ENCODE measurements at places on chromosomes 1 and 21.

- DNase-seq = no peak
These were observed 34.7 kb upstream of the TMEM125 start for GRCh38 chr1:43235040-43235439.

GRCh38 chr1:238153253-238153652 lies 262.5 kb upstream of the ZP4 start:
- DNase-seq = no peak

- no peak for DNase-seq
These were observed 3.5 kb downstream of the C1orf159 start for GRCh38 chr1:1112237-1112985.

- DNase-seq = no peak
These were observed 64.4 kb upstream of the FAM20B start for GRCh38 chr1:178961331-178961730.

GRCh38 chr1:226404063-226404903 lies 3.6 kb downstream of the PARP1 start:
- DNase-seq = no peak

DNA sequence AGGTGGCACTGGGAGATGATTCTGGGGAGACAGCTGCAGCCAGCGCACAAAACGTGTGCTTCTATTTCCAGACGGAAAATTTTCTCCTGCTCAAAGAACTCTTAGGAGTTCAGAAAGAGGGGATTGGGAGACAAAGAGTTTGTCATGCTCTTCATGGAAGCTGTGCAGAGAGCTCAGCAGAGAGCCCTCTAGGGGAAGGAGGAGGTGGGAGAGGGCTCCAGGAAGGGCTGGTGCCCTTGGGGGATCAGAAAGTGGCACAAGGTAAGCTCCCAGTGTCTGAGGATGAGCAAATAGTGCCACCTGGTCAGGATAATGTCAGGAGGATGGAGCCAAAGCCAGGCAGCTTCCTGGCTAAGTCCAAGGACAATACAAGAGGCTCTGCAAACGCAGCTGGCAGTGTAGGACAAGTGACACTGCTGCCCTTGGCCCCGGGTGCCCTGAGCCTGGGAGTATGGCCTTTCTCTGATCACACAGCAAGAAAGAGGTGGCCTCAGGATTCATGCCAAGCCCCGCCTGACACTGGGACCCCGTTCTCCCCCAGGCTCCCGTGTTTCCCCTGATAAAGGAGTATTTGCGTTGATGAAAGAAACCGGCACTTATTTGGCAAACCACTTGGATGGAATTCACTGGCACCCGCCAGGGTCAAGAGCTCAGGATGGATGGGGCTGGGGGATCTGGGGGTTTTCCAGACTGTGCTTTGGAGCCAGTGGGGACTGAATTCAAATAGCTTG lies 254.0 kb downstream of the PTPRU start:
- no peak for DNase-seq

DNA sequence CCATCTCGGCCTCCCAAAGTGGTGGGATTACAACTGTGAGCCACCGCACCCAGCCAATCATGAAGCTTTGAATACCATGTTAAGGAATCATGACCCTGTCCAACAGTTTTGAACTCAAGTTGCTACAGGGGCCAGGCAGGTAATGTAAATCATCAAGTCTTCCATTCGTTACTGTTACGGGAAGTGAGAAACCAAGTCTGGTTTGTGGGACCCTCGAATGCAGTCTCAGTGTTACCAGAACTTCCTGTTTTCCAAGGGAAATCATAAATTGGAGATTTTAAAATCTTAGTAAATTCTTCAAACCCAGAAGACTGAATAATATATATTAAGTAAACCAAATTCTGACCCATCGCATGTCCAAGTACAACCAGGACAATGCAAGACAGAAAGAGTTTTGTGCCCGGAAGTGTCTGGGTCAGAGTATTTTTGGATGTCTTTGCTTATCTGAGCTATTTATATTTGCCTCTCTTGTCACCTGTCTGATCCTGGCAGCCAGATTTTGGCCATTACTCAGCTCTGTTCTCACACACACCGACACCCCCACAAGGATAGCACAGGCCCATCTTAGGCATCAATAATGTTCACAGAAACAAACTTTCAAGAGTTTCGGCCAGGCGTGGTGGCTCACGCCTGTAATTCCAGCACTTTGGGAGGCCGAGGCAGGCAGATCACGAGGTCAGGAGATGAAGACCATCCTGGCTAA lies 8.8 kb downstream of the ATP5IF1 start:
- DNase-seq = no peak

GRCh38 chr21:41045534-41046268 lies 122.3 kb upstream of the BACE2 start:
- DNase-seq = no peak

GRCh38 chr1:226579781-226580323 lies 31.3 kb downstream of the STUM start:
- no peak for DNase-seq

DNA sequence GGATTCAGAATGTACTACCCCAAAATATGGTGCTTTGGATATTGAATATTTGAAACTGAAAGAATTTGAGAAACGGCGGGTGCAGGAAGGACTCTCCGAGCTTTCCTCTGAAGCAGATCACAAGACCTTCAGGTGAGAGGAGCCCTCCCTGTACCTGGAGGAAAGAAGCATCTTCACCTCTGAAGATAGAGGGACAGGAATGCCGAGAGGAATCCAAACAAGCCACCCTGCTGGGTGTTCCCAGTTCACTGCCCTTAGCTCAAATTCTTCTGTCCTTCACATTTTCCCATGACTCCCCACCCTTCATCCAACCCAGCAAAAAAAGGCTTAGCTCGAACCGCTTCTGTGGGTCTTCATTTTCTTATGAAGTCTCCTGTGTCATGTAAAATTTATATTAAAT lies 18.2 kb upstream of the PADI2 start:
- DNase-seq = no peak

- no peak for DNase-seq
These were observed 219.4 kb downstream of the DUSP10 start for GRCh38 chr1:221522529-221522940.

All from stimulated activated CD4-positive, alpha-beta T cell treated with anti-CD3 and anti-CD28 coated beads, Interleukin-2, amount 100 ng/mL, for 24 hours (primary cell).